ENCODE measurements at places on chromosomes 2 and 18. TPM values are rescaled to one million over a fixed set of nuclear protein-coding genes. Genes with fewer than 3 reads are reported as not detected.
A peak's percentile ranks its signal among the peaks of the same experiment; 100 is the strongest.

DNA sequence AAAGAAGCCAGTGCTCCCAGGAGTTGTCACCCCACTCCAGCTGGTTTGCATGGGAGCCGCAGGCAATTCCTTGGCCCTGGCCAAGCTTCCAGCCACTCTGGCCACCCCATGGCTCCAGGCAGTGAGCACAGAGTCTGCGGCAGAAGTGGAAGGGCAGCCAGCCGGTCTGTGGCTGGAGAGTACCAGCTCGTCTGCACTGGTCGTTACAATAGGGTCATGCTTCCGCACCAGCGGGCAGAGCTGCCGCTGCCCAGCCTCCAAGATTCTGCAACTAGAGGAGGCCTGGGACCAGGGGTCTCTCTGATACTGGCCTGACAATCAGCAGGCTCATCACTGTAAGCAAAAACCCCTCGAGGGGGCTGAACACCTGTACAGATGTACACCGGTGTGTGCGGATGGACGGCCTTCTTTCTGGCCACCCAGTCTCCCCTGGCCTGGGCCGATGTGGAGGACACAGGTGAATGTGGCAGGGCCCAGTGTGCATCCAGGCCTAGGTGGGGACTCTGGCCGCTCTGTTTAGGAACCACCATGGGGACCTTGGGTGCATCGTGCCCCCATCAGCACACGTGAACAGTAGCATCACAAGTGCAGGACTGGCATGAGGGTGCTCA is 51.9 kb upstream of the ODC1 start:
- DNase-seq: no peak

DNA sequence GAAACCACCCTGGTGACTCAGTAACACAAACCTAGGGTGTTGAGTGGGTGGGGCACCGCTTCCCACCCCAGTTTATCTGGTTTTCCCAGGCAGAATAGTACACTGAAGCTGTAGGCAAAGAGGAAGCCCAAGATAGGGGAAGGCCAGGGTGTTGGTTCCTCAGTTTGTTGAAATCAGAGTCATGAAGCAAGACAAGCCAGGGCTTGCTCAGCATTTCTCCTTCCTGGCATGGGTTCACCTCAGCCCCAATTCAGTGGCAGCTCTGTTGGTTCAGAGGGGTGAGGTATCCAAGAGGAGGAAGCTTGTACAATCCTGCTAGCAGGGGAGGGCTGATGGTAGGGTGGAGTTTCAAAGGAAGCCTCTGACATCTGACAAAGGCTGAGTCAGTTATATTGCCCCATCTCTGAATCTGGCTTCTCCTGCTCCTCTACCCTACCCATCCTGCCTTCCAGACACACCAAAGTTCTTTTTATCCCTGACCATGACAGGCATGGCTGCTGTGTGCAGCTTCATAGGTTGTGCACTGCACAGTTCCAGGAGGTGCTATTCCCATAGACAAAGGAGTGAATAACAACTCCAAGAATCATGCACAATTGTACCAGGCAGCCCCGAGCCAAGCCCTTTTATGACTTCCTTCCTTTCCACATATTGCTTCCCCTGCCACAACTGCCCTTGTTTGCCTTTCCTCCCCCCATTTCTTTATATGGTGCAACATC is 24.9 kb upstream of the RAB10 start:
- DNase-seq: peak; percentile 79

DNA sequence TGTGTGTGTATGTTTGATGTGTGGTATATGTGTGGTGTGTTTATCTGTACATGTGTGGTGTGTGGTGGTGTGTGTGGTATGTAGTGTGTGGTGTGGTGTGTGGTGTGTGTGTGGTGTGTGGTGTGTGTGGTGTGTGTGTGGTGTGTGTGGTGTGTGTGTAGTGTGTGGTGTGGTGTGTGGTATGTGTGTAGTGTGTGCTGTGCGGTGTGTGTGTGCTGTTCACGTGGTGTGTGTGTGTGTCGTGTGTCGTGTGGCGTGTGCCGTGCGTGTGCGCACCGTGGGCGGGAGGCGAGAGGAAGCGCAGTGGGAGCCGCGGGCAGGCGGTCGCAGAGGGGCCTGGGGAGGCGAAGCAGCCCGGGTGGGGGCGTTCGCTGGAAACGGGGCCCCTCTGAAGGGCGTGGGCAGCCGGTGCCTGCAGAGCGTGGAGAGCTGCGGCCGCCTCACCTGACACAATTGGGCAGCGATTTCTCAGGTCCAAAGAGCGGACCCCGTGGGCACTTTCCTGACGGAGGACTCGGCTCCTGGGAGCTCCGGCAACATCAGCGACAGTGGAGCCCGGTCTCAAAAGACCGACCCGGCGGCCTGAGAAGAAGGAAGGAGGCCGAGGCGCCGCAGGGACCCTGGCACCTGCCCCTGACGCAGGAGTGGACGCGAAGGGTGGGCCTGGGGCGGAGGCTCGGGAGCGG is 741.1 kb upstream of the SALL3 start:
- no peak for DNase-seq

DNA sequence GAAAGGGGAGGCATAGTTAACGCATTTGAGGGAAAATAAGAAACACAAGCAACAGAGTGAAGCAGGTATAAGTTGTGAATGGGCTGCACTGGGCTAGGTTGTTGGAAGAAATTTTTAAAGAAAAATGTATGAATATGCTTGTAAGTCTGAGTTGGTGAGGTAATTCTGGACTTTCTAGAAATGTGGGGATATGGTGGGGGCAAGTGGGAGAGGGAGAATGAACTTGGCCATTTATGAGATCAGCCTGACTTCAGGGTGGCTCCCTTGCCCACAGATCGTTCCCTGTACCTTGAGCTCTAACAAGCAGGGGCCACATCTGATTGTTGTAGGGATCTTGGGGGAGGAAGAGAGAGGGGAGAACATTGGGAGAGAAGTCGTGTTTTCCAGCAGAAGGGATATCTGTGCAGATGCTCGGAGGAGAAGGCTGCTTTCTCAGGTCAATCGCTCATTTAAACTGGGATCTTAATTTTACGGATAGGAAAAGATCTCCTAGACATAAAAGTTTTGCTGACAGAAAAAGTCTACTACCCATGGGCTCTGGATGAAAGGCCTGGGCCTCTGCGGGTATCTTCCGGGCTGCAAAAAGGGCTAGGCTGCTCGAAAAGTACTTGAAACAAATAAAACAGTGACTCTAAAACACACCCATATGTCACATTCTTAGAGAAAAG is 42.5 kb upstream of the FZD5 start:
- no peak for DNase-seq

DNA sequence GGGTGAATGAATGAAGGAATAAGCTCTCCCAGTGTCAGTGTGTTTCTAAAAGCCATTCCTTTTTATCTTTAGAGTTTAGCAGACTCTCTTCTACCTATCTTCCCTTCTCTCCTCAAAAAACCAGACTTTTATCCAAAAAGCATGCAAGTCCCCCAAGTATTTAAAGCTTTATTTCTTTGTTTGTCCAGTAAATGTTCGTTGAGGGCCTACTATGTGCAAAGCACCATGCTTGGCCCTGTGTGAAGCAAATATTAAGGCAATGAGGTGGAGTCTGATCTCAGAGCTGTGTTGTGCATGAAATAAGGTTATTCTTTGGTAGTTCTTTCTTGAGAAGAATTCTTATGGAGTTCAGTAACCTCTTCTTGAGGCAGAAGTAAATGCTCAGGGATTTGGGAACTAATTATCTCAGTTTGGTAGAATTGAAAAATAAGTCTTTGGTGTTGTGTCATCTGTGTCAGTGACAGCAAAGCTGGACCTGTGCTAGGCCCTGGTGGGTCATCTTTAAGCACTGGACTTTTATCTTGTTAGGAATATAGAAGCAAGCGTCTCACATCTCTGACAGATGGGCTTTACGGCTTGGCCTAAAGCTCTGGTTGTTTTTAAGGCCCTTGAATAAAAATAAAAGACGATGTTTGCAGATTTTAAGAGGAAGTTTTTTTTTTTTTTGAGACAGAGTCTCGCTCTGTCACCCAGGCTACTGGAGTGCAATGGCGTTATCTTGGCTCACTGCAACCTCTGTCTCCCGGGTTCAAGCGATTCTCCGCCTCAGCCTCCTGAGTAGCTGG is 28.1 kb upstream of the CASP10 start:
- DNase-seq: no peak

GRCh38 chr2:235498541-235498940 is 4.7 kb downstream of the AGAP1 start:
- no peak for DNase-seq

DNA sequence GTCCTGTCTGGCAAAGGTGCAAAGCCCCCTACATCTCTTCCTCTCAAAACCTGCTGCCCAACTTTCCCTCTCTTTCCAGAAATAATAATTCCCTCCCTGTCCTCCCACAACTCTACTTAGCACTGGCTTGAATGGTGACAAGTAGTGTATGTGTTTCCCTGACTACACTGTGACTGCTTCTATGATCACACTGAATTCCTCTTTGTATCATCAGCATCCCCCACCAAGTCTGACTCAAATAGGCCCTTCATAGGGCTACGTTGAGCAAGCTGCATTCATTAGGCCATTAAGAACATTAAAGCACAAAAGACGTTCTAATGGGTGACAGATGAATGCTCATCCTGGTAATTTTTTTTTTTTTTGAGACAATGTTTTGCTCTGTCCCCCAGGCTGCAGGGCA is 13.7 kb upstream of the ST3GAL5 start:
- DNase-seq: no peak

- DNase-seq: no peak
Observed at GRCh38 chr2:71646028-71646427, 192.7 kb downstream of the DYSF start.

DNA sequence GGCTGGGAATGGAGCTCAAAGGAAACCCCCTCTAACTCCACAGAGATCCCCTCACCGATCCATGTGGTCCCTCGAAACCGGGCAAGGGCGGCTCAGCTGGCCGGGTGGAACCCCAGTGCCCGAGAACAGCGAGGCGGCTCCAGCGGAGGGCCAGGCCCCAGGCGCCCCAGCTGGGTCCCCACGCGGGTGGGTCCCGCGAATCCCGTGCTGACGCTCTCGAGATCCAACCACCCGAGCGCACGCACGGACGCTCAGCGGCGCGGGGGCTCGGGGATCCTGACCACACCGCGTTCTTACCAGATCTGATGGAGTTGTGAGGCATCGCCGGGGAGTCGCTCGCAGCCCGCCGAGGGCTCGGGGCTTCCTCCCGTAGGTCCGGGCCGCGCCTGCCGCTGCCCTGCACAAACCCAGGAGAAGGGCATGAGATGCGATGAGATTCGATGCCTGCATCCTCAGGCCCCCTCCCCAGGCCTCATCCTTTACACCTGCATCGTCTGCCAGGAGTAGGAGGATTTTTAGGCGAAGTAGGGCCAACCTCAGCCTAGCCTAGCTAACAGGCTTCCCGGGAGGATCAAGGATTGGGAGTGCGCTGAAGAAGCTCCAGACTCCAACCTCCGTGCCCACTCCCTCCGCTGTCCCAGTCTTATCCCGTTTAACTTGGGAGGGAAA is 514 bp downstream of the PAX8 start:
- no peak for DNase-seq

GRCh38 chr2:173373290-173373689 is 18.6 kb downstream of the CDCA7 start:
- no peak for DNase-seq

GRCh38 chr18:47758000-47758399 is 172.5 kb downstream of the SMAD2 start:
- DNase-seq: no peak

DNA sequence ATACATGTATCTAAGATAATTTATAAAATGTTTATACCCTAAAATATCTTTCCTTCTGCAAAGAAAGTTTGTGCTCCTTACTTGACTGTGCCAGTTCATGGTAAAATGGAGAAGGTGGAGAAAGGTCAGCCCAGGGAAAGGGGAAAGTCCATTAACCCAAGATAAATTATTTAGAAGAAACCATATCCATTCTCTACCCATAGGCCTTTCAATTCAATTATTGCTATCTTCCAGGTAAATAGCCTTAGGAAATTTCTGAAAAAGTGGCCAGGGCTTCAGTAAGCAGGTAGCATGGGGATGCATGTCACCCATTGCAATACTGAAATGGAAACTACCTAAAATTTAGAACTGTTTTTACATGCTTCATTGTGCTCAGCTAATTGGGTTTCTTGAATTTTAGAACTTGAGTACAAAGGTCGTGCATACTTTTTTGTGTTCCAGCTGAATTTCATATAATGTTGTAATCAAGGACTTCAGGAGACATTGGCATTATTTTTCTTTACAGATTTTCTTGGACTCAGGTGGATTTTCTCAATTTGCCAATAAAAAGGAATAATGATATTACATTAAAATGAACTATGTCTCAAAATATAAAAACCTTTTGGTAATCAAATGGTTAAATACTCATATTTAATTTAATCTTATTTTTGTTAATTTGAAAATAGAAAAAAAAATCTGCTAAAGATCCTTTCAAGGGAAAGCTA is 124.9 kb downstream of the CSRNP3 start:
- no peak for DNase-seq

DNA sequence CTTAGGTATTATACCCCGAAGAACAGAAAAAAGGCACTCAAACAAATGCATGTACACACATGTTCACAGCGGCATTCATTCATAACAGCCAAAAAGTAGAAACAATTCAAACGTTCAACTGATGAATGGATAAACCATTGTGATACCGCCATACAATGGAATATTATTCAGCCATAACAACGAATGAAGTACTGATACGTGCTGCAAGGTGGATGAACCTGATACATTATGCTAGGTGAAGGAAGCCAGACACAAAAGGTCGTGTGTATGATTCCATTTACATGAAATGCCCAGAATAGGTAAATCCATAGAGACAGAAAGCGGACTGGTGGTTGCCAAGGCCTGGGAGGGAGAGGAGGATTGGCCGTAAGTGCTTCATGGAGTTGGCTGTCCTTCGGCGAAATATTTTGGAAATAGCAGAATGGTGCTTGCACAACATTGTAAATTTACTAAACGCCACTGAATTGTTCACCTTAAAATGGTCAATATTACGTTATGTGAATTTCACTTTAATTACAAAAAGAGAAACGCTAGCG is 750 bp upstream of the RMP24 start:
- peak; percentile 13 for DNase-seq

GRCh38 chr2:219820767-219821166 is 193.3 kb downstream of the SLC4A3 start:
- no peak for DNase-seq

DNA sequence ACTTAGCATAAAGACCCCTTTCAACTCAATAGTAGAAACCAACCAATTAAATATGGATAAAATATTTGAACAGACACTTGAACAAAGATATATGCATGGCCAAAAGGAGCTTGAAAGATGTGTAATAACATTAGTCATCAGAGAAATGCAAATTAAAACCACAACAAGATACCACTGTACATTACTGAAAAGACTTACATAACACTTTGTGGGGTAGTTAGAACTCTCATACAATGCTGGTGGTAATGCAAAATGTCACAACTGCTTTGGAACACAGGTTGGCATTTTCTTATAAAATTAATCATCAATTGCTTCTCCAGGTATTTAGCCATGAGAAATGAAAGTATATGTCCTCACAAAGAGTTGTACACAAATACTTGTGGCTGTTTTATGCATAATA is 60.7 kb downstream of the TTC27 start:
- DNase-seq: no peak

Gene L3MBTL4
- polyA plus RNA-seq: 4.1 TPM

Gene INHBB
- polyA plus RNA-seq: 1.3 TPM

Gene UGT1A5
- polyA plus RNA-seq: not detected

Gene CIAO1
- 66.9 TPM for polyA plus RNA-seq

Gene FSHR
- 0.40 TPM for polyA plus RNA-seq

Gene SLC9A4
- 1.6 TPM for polyA plus RNA-seq
